Breast epithelium (tissue), 4 donors: ENCODE measurements at places on chromosomes 12 and 14.

DNA sequence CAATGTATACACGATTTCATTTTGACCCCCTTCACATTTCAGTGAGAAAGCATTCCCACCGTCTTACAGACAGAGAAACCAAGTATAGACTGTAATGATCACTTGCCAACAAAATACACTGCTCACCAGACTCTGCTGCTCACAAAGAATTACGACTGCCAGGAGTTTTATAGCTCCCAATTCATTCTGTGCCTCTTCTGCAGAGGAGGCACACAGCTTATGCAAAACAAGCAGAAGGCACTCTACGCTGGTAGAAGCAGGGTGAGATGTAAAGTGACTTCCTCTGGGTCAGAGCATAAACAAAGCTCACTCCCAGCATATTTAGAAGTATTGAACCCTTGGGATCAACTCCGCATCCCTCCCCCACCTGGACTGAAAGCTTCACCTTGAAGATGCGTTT lies 14.6 kb downstream of the SPTB start:
- DNase-seq: no peak

DNA sequence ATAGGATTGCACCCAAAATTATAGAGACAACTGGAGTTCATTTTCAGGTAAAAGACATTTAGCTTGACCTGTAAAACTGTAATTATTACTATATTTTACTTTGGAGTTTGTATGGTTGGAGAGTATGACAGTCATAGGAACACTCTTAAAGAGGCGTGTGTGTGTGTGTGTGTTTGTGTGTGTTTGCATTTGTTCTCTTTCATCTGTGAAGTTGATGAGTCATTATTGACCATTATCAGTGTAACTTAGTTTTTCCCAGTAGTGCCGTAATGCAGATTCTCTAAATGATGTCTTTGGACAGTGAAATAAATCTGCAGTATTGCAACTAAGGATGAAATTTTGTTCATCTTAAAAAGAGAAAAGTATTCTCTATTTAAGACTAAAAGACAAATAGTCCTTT lies 13.0 kb downstream of the WASHC4 start:
- DNase-seq: no peak

DNA sequence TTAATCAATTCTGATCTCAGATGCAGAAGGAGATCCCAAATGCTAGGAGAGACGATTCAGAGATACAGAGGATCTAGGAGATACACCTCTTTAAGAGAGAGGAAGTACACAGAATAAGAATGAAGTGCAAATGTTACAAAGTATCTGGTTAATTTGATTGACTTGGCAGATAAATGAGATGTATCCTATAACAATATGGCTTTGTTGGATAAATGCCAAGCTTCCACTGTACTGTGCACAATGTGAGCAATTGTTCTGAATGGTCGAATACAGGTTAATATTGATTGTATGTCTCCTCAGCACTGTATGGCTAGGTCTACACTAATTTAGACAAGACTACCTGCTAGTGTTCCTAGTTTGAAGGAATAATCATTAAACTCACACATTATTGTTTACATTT lies 119.6 kb upstream of the PTPRB start:
- DNase-seq: no peak

DNA sequence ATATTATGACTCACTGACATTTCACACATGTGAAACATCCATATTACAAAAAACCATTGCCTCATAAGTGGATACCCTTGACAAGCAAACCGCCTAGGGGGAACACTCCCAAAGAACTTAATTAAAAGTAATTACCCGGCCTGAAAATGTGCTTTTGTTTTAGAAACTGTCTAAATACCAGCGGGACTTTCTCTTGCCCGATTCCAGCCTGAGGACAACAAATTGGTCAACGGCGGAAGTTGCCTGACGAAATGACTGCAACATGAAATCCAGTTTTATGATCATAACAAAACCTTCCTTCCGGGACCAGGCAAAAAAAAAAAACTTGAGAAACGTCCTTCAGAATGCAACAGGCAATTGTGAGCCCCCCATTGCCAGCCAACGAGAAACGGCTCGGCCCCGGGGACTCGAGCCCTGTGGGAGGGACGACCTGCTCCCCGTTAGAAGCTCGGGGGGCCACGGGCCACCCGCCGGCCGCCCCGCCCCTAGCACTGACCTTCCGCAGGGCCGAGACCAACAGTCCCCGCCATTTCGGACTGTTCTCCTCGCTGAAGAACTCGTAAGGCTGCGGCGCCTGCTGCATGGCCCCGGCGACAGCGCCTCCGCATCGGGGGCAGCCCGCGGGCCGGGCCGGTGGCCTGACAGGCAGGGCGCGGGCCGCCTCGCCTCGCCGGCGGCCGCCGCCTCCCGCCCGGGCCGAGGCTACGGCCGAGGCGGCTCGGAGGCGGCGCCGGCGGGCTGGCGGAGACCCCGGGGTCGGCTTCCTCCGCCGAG lies 490 bp downstream of the SOS2 start:
- DNase-seq: peak; percentile 52

GRCh38 chr12:91455321-91455720 lies 272.7 kb upstream of the DCN start:
- DNase-seq: no peak

DNA sequence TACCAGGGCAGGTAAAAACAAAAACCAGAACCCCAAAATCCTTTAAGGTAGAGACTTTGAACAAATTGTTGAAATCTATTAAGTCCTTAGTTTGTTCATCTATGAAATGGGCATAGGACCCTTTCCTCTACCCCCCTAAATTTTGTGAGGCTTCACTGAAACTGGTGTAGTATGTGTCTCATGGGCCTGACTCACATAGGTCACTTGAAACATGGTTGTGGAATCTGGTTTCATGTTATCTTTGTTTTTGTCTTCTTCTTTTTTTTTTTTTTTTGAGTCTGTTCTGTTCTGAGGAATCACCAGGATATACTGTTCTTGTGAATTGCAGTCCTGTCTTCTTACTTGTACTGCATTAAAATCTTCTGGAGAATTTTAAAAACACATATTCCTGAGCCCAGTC lies 202.2 kb downstream of the KTN1 start:
- no peak for DNase-seq

GRCh38 chr12:68893741-68894140 lies 39.2 kb downstream of the CPM start:
- DNase-seq: no peak

DNA sequence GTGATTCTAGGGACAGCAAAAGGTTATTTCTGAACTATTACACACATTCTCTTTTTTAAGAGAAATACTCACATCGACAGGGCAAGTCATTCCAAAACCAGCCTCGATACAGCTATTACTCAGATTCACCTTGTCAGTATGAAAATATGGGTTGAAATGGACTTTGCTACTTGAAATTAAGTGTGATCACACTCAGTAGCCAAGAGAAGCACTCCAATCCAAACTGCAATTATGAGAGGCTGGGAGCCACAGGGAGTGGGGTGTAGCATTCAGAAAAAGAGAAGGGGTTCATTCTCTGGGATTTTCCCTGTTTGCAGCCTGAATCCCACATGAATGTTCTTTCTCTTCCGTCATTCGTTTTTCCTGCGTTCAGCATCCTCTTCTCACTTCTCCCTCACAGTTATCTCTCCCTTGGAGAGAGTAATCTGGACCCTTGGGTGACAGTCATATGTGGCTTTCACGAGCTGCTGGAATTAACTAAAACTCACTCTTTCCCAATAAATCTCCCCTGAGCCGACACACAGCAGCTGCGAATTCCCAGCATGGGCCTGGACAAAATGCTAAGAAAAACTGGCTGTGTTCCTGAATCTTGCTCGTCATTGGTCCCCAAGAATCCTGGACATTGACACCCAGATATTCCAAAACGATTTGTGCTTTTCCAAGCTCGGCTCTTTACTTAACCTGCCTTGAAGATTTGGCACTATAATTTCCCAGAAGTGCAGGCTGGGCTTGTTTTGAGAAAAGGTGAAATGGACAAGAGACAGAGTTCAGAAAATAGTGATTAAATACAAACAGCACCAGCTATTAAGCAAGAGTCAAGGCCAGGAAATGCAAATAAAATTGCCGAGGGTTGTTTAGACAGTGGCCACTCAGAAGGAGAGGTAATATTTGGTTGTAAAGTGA lies 199.5 kb upstream of the PLEKHG7 start:
- DNase-seq: no peak

GRCh38 chr12:4147031-4147481 lies 126.5 kb upstream of the CCND2 start:
- DNase-seq: no peak

- DNase-seq: no peak
These were observed 4.7 kb upstream of the CREBL2 start for GRCh38 chr12:12606781-12607589.

DNA sequence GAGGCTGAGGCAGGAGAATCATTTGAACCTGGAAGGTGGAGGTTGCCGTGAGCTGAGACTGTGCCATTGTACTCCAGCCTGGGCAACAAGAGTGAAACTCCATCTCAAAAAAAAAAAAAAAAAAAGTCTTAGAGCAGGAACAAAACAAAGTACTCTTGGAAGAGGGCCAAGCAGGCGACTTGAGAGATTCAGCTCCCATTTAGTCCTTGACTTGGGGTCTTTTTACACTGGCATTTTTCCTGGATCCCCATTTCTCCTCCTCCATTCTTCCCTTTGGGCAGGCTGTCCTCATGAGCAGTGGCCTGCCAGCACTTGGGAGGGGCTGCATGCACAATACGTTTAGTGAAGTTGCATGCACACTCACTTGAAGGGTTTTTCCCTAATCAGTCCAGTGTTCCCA lies 72.9 kb downstream of the C14orf132 start:
- no peak for DNase-seq
